ENCODE measurements at places on chromosomes 11 and 22. TPM values are rescaled to one million over a fixed set of nuclear protein-coding genes. Genes with fewer than 3 reads are reported as not detected.

Gene PTPN5
- 5.3 TPM for total RNA-seq

DNA sequence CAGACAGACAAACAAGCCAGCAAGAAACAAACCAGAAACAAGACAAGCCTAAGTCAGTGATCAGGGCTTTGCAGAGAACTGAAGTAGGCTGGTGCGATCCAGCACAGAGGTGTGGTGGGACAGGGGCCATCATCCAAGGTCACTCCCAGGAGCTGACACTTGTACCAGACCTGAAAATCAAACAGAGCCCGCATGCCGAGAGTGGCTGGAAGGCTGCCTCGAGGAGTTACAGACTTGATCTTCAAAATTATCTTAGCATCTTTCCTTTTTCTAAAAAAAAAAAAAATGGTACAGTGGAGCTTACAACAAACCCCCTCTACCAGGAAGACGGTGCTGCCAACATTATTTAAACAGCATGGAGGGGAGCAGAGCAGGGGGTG lies 8.8 kb upstream of the SCUBE1 start:
- DNase-seq = no peak

- no peak for DNase-seq
Observed at GRCh38 chr22:33477120-33478111, 419.2 kb upstream of the SYN3 start.

DNA sequence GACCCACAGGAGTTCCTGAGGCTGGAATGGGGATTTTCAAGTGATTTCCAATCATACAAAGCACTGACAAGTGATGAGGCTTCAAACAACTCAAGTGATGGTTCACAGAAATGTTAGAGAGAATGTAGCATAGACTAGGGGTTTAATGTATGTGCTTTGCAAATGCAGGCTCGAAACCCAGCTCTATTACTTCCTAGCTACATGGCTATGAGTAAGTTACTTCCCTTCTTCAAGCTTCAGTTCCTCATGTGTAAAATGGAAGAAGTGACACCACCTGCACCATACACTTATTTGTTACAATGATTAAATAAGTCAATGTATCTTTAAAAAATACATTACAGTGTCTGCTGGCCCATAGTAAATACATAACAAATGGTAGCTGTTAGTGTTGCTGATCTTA lies 139.8 kb downstream of the CCDC81 start:
- DNase-seq = no peak

GRCh38 chr22:38907767-38908166 lies 35.8 kb upstream of the CBX6 start:
- DNase-seq = no peak

DNA sequence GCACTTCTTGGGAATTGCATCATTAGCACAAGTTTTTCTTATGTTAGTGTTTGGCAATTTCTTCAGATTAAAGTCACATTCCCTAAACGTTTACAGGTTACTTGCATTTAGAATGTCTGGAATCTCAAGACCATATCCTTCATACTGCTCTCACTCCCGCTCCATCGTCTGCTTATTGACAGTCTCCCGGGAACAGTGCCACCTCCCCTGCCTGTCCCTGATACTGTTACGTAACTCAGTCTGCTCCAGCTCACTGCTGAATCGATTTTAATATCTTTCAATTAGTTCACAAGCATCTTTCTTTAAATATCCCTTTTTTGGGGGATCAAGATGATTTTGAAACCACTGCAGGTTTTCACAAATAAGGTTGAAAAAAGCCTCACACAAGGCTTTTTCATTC lies 48.2 kb downstream of the GLYATL2 start:
- no peak for DNase-seq

All from right atrium auricular region (tissue), 2 donors.